Keratinocyte (primary cell): ENCODE measurements at places on chromosomes 3 and 15. TPM values are rescaled to one million over a fixed set of nuclear protein-coding genes. Genes with fewer than 3 reads are reported as not detected.

Gene HTR3E
- not detected in 3 replicates for polyA plus RNA-seq

- peaks cover 16% of the 10 kb centered on the region for H3K27me3 ChIP-seq
- H3K4me1 ChIP-seq: no peaks in the 10 kb centered on the region
- H3K27ac ChIP-seq: no peak overlapping the region
- no peak for DNase-seq
Observed at GRCh38 chr15:100131321-100132224, 210.2 kb downstream of the ADAMTS17 start.

- no peak overlapping the region for H3K4me3 ChIP-seq
- no peak for DNase-seq
- no peaks in the 10 kb centered on the region for H3K4me1 ChIP-seq
Observed at GRCh38 chr3:46214751-46215352, 6.7 kb upstream of the CCR1 start.

Gene CD96
- 0.08 to 0.14 TPM (median 0.13 TPM) in 3 replicates for polyA plus RNA-seq

Gene TGM5
- 0.07 to 0.23 TPM in 2 of 3 replicates, not detected in the other for polyA plus RNA-seq

Gene IDH3A
- polyA plus RNA-seq: 59.4 to 118 TPM (median 110 TPM) in 3 replicates

DNA sequence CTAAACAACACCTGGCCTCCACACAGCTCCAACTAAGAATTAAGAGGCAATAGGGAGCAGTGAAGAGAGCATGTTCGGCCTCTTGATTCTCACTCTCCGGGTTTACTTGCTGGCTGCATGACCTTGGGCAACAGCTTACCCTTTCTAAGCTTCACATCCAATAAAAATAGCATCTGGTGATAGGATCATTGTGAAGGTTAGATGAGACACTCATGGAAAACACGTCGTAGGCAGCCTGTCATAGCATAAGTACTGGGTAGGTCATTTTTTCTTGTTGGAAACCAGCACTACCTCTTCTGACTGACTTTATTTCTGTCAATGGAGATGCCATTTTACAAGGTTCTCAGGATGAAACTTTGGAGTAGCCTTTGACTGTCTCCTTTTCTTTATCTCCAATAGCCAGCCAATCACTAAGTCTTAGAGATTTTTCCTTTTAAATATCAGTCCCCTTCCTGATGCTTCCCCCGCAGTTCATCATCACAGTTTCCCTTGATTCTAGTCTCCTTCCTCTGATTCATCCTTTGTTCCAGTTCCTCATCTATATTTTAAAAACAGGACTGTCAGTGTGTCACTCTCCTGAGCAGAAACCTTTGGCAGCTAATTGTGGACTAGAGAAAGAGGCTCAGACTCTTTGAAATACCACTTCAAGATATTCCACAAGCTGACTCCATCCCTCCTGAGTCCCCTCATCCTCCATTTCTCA is 271.5 kb downstream of the SLC9A9 start:
- H3K27me3 ChIP-seq: no peaks in the 10 kb centered on the region
- no peaks in the 10 kb centered on the region for H3K4me1 ChIP-seq
- no peak for DNase-seq

Gene SLC28A2
- polyA plus RNA-seq: not detected in 3 replicates
